Retina (tissue), 1 donor: ENCODE measurements at places on chromosomes 4 and X.

GRCh38 chr4:53131562-53131925 lies 234.3 kb downstream of the SCFD2 start:
- no peak for DNase-seq

GRCh38 chrX:71815906-71816156 lies 52.7 kb downstream of the CXorf49B start:
- no peak for DNase-seq

- no peak for DNase-seq
Observed at GRCh38 chr4:2075171-2075986, 16.3 kb downstream of the NAT8L start.

- DNase-seq: no peak
Observed at GRCh38 chrX:103513476-103514108, 5.7 kb downstream of the RAB40A start.

DNA sequence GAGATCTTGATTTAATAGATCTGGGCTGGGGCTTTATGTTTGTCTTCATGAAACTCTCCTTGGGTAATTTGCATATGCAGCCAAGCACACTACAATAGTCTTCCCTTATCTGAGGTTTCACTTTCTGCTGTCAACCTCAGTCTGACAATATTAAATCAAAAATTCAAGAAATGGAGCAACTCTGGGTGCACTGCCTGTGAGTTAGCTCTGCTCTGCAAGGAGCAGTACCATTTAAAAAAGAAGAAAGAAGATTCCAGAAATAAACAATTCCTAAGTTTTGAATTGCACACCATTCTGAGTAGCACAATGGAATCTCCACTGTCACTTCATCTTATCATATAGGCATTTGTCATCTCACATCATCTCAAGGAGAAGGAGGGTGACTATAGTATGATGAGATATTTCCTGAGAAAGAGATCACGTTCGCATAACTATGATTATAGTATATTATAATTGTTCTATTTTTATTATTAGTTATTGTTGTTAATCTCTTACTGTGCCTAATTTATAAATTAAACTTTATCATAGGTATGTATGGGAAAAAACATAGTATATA lies 9.4 kb downstream of the FNIP2 start:
- DNase-seq: no peak

- no peak for DNase-seq
Observed at GRCh38 chrX:93791304-93791703, 117.3 kb downstream of the FAM133A start.

DNA sequence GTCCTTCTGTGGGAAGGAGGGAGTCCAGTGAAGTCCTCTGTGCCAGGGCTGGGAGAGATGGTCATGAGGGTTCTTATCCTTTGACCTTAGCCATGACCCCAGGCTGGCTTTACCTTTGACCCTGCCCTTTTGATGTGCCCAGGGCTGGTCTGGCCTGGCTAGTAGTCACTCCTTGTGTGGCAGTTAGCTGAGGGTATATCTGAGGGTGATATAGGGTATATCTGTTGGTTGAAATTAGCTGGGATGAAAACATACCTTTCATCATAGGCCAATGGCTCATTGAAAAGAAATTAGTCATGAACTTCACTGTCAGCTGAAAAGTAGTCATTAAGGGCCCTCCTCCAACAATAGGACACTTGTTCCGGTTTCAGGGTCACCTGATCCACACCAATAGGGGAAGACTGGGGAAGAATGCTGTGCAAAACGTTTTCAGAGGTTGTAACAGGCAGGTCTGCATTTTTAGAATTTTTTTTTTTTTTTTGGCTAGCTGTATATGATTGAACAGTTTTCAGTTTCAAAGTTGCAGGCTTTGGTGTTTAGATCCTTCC lies 74.6 kb upstream of the STOX2 start:
- DNase-seq: no peak
